ENCODE measurements at places on chromosomes 3 and 15.

DNA sequence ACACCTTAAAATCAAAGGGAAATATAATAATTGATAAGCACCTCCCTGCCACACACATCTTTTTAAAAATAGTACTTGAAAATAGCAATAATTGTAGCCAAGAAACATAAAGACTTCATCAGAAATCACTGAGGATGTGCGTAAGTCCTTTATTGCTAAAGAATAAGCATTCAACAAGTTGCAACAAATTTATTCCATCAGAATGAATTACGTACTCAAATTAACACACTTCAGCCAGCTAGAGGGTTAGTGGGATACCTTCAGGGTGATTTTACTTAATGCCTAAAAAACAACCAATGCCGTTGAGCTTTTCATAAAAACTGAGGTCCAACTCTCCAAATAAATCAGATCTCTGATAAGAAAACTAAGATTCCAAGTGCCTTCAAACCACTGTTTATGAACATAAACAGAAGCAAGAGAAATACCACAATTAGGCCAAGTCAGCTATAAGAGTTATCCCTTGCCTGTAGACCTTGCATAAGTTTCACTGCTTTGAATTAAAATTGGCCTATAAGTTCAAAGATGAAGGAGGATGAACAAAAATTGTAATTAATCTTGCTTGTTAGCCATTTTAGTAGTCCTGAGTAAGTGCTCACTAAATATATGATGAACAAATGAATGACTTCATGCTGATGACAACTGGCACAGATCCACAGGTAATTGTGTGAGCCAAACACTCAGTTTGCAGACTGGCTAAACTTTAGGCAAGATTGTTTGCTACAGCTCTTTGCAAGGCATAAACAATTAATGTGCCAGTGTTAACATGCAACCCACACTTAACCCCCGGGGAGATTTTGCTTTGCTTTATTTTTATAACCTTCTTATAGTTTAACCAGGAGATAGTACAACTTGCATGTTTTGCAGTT is 375.1 kb upstream of the THBS1 start:
- no peak for DNase-seq

GRCh38 chr15:92056875-92057274 is 203.4 kb downstream of the SLCO3A1 start:
- DNase-seq, result no peak

DNA sequence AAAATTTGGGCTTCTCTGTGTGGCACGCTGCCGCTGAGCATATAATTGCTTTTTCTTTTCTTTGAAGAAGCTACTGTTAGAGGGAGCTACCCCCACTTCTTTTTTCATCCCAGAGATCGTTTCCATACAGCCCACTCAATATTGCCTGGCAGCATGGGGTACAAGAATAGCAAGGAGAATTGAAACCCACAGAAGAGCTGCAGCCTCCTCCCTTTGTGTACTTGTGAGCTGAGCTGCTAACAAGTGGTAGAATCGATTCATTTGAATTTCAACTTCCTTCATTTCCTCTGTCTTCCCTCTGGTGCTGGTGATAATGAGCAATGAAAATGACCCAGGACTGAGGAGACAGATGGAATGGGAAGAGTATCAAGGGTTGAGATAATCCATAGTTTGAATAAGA is 64.9 kb downstream of the LRRC3B start:
- DNase-seq, result no peak

DNA sequence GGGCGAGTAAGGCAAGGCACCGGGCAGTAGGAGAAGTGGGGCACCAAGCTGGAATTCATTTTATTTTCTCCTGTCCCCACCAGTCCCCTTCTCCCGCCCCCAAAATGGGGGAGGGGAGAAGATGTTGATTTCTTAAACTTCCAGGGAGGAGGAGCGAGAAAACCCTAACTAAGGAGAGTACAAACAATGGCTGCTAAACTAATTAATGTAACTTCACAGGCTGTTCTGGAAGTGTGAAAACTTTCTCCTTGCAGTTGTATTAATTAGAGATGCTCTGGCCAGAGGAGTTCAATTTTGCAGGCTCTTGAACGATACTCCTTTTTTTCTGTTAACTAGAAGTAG is 11.5 kb downstream of the ZIC4 start:
- no peak for DNase-seq

- DNase-seq, result no peak
Observed at GRCh38 chr3:138297876-138298275, 31.8 kb downstream of the NME9 start.

- no peak for DNase-seq
Observed at GRCh38 chr3:167876620-167877281, 141.2 kb downstream of the SERPINI1 start.

DNA sequence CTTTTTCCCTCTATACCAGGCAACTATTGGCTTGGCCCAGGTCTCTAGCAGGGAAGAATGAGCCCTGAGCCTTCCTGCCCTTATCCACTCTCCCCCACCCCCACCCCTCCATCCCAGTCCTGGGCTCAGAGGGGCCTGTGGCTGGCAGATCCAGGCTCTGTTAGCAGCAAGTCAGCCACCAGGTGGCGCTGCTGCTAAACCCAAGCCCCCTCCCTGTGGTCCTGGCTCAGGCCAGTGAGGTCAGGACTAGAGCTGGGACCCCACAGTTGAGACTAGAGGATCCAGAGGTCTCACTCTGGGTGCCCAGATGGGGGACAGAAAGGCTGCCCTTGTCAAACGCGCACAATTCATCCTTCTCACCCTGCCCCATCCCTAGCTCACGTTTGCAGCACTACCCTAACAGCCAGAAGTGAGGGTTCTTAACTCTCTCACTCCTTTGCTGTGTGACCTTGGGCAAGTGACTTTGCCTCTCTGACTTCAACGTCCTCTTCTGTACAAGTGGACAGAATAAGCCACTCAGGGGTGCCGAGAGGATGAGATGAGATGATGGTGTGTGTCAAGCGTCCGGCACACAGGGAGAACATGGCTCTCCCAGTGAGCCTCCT is 46.8 kb upstream of the SLC6A1 start:
- peak; percentile 72 for DNase-seq

Measured in NB4 (cell line).